ENCODE measurements at places on chromosomes 1 and 21.

DNA sequence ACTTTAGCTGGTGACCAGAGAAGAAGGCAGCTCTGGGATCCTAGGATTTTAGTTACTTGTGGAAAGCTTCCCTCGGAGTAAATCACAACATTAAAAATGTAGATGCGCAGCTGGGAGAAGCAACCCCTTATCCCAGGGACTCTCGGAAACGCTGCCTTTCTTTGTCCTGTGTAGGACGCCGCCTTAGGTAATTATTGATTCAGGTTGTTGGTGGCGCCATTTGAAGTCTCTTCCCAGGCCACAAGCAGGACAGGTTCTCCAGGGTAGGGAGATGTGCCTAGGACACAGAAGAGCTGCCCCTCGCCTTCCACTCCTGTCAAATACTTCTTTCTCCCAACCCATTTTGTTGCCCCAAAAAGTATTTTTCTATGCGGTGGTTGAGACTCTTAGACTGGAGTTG is 10.3 kb downstream of the SLC37A1 start:
- ATAC-seq = no peak

DNA sequence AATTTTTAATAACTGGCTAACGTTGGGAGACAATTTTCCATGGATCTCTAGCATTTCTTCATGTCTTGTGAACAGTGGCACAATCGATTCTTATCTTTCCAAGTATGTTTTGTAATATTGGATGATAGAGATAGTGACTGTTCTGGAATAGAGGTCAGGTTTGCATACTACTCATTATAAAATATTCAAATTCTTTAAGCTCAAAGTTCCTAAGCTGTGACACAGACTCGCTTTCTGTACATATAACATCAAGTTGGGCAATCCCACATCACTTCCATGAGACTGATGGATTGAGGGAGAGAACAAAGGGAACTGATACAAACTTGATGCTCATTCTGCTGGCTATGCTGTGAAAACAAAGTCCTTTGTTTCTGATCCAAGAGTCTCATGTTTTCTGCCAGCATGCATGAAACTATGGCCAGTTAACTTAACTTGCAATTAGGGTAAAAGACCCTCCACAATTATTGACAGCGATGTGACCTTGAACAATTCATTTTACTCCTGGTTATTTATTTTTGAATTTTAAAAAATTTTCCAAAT is 392.4 kb downstream of the TTLL7 start:
- no peak for ATAC-seq

DNA sequence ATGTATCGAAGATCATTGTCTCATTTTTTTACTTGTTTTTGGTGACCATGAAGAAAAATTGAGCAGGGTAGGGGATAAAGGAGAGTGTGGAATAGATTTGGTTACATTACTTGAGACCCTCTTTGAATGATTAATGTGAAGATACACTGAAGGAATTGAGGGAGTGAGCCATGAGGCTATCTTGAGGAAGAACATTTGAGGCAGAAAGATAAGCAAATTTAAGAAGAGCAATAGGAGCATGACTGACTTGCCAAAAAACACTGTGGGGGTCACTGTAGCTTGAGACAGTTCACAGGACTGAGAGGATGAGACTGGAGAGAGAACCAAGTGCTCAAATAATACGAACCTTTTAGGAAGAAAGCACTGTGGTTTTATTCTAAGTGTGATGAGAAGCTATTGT is 43.1 kb upstream of the PTPRC start:
- no peak for ATAC-seq

DNA sequence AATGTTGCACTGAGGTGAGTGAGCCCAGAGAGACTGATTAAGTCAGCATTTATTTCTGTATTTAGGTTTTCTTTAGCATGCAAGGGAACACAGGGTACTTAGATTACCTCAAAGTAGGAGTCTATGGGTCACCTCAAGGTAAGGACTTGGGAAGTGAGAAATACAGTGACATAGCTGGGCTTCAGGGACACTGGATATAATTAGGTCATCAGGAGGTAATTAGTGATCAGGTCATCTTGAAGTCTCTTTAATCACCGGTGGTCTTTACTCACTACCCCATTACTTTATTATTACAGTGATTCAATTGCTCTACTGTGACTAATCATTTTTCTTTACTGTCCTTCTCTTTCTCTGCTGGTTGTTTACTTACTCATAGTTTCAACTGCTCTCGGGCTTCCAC is 59.9 kb upstream of the KCNK1 start:
- ATAC-seq = no peak

- ATAC-seq = peak; percentile 69
Observed at GRCh38 chr1:21673277-21673780, 4.2 kb upstream of the RAP1GAP start.

DNA sequence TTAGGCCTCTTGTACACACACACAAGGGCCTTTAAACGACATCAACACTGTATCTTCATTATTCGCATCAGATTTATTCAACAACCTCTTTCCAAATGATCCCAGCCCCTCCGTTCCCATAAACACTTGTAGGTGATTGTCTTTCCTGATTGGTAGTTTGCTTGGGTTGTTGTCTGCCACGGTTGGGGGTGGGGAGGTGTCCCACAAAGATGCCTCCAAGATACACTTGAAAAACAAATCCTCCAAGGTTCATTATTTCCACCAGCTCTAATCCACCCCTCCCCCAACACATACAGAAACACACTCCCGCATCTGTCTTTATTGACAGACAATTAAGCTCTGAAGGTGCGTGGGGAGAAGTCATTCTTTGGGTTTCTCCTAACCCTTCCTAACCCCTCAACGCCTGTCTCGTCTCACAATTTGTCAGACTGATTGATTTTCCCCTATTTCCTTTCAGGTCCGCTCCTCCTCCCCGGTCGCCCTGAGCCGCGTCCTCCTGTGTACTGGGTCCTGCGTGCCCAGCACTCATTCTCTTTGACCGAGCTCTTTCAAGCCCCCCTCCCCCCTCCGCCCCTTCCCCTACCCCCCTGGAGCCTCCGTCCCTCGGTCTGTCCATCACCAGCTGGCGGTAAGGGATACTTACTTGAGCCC is 1.4 kb downstream of the WDR26 start:
- ATAC-seq = peak; percentile 1

- no peak for ATAC-seq
Observed at GRCh38 chr1:201400852-201401230, 1.7 kb upstream of the LAD1 start.

- ATAC-seq = no peak
Observed at GRCh38 chr1:158056498-158056897, 63.1 kb downstream of the KIRREL1 start.

GRCh38 chr1:9494936-9495758 is 44.1 kb upstream of the SLC25A33 start:
- ATAC-seq = peak; percentile 90

- no peak for ATAC-seq
Observed at GRCh38 chr1:186183219-186183618, 191.8 kb downstream of the TPR start.

DNA sequence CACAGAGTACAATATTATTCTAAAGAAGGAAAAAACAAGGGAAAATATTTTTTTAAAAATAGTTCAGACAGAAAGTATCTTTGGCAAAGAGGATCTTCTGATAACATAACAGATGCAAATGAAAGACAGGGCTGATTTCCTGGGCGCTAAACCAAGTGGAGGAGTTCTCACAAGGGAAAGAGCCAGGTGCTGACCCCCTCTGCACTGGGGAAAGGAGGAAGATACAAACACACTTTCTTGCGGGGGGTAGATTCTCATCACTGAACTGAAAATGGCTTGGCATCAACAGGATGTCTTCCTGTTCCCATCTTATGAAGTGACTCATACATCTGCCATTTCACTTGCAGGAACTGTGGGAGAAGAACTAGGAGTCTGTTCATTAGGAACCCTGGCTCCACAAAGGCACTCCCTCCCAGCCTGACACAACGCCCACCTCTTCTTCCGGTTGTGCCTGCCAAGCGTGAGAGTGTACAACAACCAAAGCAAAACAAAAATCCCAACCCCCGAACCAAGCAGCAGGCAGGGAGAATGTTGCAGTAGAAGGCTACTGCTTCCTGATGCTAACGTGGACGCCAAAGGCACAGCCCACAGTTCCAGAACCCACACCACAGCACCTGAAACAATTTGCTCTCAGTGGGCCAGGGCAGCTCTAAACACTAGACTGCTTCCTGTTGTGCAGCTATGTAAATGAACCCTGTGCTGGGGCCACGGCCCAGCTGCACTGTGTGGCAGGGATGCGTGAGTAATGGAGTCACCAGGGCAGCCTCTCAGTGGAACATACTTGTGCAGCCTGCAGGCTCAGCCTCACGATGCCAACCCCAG is 51.0 kb downstream of the GADD45A start:
- peak; percentile 95 for ATAC-seq

DNA sequence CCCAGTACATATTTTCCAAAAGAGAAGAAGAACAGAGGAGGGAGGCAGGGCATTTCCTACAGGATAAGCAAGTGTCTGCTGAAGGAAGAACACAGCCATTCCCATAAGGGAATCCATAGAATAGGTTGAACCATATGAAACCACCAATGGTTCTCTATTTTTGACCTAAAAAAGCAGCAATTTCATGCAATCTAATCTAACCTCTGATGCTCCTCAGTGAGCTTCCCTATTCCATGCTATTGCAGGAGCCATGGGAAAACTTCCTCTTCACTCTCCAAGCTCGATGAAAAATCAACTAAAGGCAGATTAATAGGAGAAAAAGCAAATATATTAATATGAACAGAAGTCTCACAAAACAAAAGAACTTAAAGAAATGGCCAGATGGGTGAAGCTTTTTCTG is 50.5 kb downstream of the SIPA1L2 start:
- ATAC-seq = no peak

GRCh38 chr21:38733972-38734546 is 71.7 kb upstream of the ETS2 start:
- ATAC-seq = peak; percentile 96

GRCh38 chr1:178752891-178753290 is 27.8 kb downstream of the RALGPS2 start:
- no peak for ATAC-seq

GRCh38 chr21:45949928-45950739 is 31.4 kb upstream of the COL6A1 start:
- no peak for ATAC-seq

- no peak for ATAC-seq
Observed at GRCh38 chr1:248788327-248788726, 32.8 kb upstream of the LYPD8 start.

DNA sequence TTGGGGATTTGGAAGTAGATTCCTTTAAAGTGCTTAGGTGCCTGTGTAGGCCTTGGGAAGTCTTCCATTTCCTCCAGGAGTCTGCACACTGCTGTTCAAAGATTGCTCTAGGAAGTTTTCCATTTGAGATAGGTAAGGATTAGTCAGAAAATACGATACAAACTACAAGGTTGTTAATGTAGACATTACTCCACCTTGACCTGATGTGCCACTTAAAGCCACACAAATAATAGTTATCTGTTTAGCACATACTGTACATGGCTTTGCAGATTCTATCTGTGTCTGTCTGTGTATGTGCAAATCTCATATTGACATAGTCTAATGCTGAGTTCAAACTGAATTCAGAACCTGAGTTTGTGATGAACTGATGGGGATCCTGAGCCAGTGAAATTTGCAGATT is 118.4 kb downstream of the RHOU start:
- no peak for ATAC-seq

DNA sequence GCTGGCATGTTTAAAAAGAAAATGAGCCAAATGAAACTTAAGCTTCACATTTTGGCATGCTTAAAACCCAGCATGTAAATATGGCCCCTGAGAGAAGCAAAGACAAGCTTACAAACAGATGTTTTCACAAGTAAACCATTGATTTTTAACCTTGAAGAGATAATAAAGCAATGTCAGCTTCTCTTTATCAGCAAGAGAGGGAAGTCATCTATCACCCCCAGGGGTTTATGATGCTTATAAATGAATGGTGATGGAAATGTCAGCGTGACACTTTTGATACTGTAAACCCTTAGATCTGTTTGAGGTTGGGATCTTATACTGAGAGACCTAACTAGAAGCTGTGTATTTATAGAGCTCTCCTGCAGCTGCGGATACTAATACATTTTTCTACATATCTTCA is 471.3 kb downstream of the PLA2G4A start:
- ATAC-seq = peak; percentile 68

DNA sequence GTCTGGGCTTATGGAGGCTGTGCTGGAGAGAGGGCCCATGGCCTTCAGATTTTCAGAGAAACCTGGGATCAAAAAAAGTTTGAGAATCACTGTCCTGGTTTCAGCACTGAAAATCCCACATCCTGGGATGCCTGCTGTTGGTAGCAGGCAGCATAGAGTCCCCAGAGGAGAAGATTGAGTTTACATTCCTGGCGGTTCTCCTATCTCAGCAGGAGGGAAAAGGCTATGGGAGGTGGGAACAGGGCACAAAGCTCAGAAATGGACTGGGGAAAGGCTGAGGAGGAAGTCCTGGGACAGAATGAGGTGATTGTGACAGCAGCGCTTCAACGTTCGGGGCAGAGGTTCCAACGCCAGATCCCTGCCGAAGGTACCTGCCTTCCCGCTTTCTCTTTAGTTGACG is 103.4 kb downstream of the ETS2 start:
- no peak for ATAC-seq

DNA sequence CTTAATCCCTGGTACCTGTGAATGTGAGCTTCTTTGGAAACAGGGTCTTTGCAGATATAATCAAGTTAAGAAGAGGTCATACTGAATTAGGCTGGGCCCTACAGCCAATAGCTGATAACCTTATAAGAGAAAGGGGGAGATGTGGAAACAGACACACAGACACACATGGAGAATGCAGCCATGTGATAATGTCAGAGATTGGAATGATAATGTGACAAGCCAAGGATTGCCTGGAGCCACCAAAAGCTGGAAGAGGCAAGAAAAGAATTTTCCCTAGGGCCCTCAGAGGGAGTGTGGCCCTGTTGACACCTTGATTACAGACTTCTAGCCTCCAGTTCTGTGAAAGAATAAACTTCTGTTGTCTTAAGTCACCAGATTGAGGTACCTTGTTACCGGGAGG is 114.5 kb upstream of the SOD1 start:
- ATAC-seq = no peak

DNA sequence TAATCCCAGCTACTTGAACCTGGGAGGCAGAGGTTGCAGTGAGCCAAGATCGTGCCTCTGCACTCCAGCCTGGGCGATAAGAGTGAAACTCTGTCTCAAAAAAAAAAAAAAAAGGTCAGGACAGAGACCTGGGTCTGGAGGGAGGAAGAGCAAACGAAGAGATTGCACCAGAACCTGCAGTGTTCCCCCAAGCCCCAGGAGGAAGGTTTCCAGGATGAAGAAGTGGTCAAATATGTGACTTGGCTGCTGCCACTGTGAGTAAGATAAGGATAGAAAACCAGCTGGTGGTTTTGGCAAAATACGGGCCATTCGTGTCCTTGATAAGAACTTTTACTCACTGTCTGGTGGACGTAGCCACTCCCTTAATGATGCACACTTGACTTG is 42.2 kb downstream of the CLDN14 start:
- ATAC-seq = peak; percentile 53

GRCh38 chr21:28705616-28706015 is 287.1 kb downstream of the LTN1 start:
- no peak for ATAC-seq

- ATAC-seq = no peak
Observed at GRCh38 chr1:29269382-29269781, 33.1 kb downstream of the PTPRU start.

Measured in SK-N-SH treated with all-trans-retinoic acid at 6 μM for 48 hours (cell line).